ENCODE measurements at places on chromosomes 5 and 9.

DNA sequence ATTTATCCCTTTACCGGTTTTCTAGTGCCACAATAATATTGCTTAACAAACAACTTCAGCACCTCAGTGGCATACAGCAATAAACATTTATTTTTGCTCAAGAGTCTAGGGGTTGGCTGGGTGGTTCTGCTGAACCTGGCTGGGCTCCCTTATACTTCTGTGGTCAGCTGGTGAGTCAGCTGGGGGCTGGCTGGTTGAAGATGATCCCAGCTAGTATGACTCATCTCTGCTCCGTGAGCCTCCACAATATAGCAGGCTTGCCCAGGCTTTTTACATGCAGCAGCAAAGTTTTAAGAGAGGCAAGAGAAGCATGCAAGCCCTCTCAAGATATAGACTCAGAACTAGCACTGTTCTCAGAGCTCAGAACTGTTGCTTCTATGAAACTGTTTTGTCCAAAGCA, 523.5 kb upstream of the CLINT1 start:
- DNase-seq, result no peak

- DNase-seq, result no peak
Measured at GRCh38 chr5:15023266-15023665, 151.7 kb upstream of the ANKH start.

GRCh38 chr5:9888501-9888901, 258.4 kb upstream of the TAS2R1 start:
- DNase-seq, result no peak

DNA sequence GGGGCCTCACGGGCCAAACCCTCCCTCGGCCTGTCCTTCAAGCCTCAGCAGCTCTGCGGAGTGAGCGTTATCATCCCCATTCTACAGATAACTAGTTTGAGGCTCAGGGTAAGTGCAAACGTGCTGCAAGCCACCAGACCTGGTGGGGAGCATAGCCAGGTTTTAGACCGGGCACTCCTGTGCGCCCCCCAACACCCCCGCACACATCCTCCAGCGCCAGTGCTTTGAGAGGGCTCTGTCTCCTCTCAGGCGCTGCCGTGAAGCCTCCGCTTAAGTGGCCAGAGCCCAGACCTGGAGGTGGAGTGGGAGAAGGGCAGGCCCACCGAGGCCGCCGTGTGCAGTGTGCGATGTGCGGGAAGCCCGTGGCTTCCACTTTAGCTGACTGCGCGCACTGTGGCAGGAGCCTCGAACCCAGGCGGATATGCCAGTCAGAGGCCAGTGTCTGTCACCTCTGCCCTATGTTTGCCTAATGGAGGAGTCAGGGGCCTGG, 1.6 kb upstream of the MGAT1 start:
- DNase-seq, result no peak

DNA sequence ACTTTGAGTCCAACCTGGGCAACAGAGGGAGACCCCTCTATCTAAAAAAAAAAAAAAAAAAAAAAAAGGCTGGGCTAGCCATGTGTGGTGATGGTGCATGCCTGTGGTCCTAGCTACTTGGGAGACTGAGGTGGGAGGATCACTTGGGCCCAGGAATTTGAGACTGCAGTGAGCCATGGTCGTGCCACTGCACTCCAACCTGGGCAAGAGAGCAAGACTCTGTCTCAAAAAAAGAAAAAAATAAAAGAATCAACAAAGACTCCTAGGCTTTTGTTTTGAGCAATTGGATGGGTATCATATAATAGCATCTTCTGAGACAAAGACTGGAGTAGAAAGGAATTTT, 481.7 kb upstream of the PAPPA start:
- DNase-seq, result no peak

- no peak for DNase-seq
Measured at GRCh38 chr5:118776755-118777154, 211.6 kb downstream of the DTWD2 start.

GRCh38 chr5:174045470-174046025, at the start of gene NSG2:
TSS of gene NSG2 (plus strand) at chr5:174045706. CDS start at chr5:174046756, 1,050 bp downstream.
- DNase-seq, result no peak

All from activated T-cell treated with anti-CD3 and anti-CD28 coated beads for 1 hour (primary cell).